ENCODE measurements at places on chromosomes 2 and 18. TPM values are rescaled to one million over a fixed set of nuclear protein-coding genes. Genes with fewer than 3 reads are reported as not detected.

PROM2 gene
- total RNA-seq, result 0.91 TPM

CXCR4 gene
- total RNA-seq, result 360 TPM

- ATAC-seq, result no peak
- H3K36me3 ChIP-seq, result no peaks in the 10 kb centered on the region
- peaks cover 6% of the 10 kb centered on the region for H3K27me3 ChIP-seq
- H3K4me3 ChIP-seq, result no peak overlapping the region
Observed at GRCh38 chr2:166081131-166081632, 46.6 kb downstream of the SCN1A start.

COQ10B gene
- 15.8 TPM for total RNA-seq

SLC30A3 gene
- total RNA-seq, result not detected

DNA sequence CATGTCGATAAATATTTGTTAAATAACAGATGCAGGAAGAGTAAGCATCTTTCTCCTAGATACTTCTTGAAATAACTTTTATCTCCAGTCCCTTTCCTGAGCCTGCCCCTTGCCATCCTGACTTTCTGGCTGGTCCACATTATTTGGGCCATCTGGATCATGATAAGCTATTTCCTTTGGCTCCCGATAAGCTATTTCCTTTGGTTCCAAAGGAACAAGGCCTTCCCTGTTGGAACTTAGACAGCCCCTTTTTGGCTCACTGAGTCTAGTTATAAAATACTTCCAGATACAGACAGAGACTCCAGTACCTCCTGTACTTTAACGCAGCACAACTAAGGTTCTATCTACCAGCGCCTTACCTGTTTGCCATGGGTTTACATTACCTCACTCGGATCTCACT is 205.3 kb upstream of the CCDC150 start:
- peaks cover 18% of the 10 kb centered on the region for H3K27me3 ChIP-seq
- H3K27ac ChIP-seq, result no peak overlapping the region
- H3K4me1 ChIP-seq, result no peaks in the 10 kb centered on the region
- no peak overlapping the region for H3K4me3 ChIP-seq
- no peaks in the 10 kb centered on the region for H3K36me3 ChIP-seq
- ATAC-seq, result no peak

DNA sequence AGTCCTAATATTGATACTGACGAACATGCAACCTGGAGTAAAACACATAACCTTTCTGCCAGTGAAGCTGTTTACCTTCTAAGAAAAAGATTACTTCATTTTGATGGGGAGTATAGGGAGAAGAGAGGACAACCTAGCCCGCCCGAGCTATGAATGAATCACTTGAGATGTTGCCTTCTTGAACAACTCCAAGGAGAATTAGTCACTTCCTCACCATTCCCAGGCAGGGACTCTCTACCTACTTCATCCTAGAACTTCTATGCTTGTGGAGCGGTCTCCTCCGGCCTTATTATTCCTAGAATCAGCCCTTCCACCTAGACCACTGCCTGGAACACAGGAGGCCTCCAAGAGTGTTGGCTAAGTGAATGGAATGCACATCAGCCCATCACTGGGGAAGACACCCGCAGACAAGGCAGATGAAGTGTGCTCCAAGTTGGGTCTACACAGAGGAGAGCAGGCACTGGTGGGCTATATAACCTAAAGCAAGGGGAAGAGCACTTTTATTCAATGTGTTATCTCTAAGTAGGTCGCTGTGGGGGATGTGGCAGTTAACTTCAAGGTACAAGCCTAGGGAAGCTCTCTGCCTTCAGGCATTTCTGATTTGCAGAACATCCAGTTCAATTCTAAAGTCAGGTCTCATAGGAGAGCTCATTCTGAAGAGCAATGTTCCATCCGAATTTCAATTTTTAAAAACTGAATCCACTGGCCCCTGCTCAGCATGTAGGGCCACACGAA is 57.4 kb downstream of the STK39 start:
- no peak overlapping the region for H3K4me3 ChIP-seq
- no peaks in the 10 kb centered on the region for H3K36me3 ChIP-seq
- H3K4me1 ChIP-seq, result peaks cover 39% of the 10 kb centered on the region
- H3K27ac ChIP-seq, result no peak overlapping the region

DNA sequence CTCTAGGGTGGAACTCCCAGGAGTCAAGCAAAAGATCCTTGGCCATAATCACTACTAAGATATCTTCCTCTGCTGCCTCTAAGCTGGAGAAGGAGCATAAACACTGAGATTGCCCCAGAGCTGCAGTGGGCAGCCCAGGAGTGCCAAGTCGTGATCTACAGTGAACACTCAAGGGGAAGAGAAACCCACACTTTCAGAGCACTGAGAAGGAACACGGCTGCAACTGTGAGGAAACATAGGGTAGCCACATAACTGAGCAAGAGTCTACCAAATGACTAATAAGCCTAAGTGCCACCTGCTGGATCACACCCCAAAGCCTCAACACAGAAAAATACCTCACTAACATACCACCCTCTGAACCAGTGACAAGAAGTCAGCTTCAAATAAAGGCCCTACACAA is 79.6 kb upstream of the RAB12 start:
- H3K27me3 ChIP-seq, result peaks cover 30% of the 10 kb centered on the region
- ATAC-seq, result no peak
- no peaks in the 10 kb centered on the region for H3K36me3 ChIP-seq
- no peaks in the 10 kb centered on the region for H3K4me1 ChIP-seq
- H3K4me3 ChIP-seq, result no peak overlapping the region
- H3K27ac ChIP-seq, result no peak overlapping the region

GRCh38 chr2:43484323-43484930 is 111.4 kb downstream of the THADA start:
- H3K4me1 ChIP-seq, result peaks cover 5% of the 10 kb centered on the region
- H3K4me3 ChIP-seq, result no peak overlapping the region
- no peak overlapping the region for H3K27ac ChIP-seq
- no peaks in the 10 kb centered on the region for H3K27me3 ChIP-seq

GRCh38 chr2:180653481-180653880 is 326.9 kb upstream of the UBE2E3 start:
- no peak for ATAC-seq
- H3K27ac ChIP-seq, result no peak overlapping the region
- no peaks in the 10 kb centered on the region for H3K4me1 ChIP-seq
- H3K36me3 ChIP-seq, result no peaks in the 10 kb centered on the region

- H3K4me3 ChIP-seq, result no peak overlapping the region
- no peaks in the 10 kb centered on the region for H3K27me3 ChIP-seq
- no peaks in the 10 kb centered on the region for H3K4me1 ChIP-seq
- H3K36me3 ChIP-seq, result no peaks in the 10 kb centered on the region
- no peak overlapping the region for H3K27ac ChIP-seq
Observed at GRCh38 chr2:115649731-115650130, 1207.3 kb downstream of the DPP10 start.

GRCh38 chr2:181992776-181993175 is 7.1 kb downstream of the PPP1R1C start:
- no peak overlapping the region for H3K27ac ChIP-seq
- ATAC-seq, result peak; percentile 39
- peaks cover 9% of the 10 kb centered on the region for H3K27me3 ChIP-seq
- no peaks in the 10 kb centered on the region for H3K36me3 ChIP-seq
- no peak overlapping the region for H3K4me3 ChIP-seq

DNA sequence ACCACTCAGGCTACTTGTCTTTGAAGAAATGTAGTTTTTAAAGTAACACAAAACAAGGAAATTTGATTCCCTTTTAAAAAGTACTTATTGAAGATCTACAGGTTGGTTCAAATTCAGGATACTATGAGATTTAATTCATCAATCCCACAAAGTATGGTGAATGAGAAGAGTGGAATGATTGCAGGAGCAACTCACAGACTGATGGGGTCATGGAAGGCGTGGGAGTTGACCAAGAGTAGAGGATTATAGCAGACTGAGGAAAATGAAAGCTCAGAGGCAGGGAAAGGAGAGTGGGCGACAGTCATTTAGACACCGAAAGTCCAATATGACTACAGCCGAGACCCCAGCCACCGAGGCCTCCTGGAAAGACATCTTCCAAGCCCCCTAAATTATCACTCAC is 12.5 kb upstream of the DAPL1 start:
- H3K27me3 ChIP-seq, result peaks cover 8% of the 10 kb centered on the region
- no peaks in the 10 kb centered on the region for H3K36me3 ChIP-seq
- no peaks in the 10 kb centered on the region for H3K4me1 ChIP-seq
- no peak overlapping the region for H3K4me3 ChIP-seq

GRCh38 chr2:111095434-111095833 is 25.3 kb upstream of the BCL2L11 start:
- H3K27me3 ChIP-seq, result peaks cover 28% of the 10 kb centered on the region
- peaks cover 11% of the 10 kb centered on the region for H3K4me1 ChIP-seq
- no peak for ATAC-seq
- H3K27ac ChIP-seq, result no peak overlapping the region
- no peak overlapping the region for H3K4me3 ChIP-seq

TRIM43 gene
- not detected for total RNA-seq

DNA sequence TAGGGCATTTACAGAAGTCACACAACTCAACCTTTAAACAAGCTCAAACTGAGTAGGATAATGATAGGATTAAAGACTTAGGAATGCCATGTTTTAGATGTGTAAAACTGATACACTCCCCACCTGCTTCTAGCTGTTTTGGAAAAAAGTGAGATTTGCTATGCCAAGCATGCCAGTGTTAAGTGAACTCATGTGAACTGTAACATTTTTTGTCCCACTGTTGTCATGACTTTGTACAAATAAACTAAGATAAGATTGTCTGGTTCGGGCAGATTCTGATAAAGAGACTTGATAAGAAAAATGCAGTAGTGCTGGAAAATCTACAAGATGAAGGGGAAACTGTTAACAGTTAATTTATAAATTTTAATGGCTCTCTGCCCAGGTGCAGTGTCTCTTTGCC is 66.5 kb downstream of the GLS start:
- peaks cover 10% of the 10 kb centered on the region for H3K4me1 ChIP-seq
- H3K27ac ChIP-seq, result no peak overlapping the region
- ATAC-seq, result no peak
- no peak overlapping the region for H3K4me3 ChIP-seq
- H3K27me3 ChIP-seq, result no peaks in the 10 kb centered on the region

GRCh38 chr2:23249348-23249747 is 135.6 kb upstream of the KLHL29 start:
- ATAC-seq, result no peak
- H3K4me3 ChIP-seq, result no peak overlapping the region
- H3K27me3 ChIP-seq, result peaks cover 14% of the 10 kb centered on the region
- no peaks in the 10 kb centered on the region for H3K4me1 ChIP-seq
- no peaks in the 10 kb centered on the region for H3K36me3 ChIP-seq
- no peak overlapping the region for H3K27ac ChIP-seq

KIF1A gene
- 0.37 TPM for total RNA-seq

TRAF3IP1 gene
- total RNA-seq, result 3.4 TPM

C2orf81 gene
- total RNA-seq, result 2.3 TPM

DNA sequence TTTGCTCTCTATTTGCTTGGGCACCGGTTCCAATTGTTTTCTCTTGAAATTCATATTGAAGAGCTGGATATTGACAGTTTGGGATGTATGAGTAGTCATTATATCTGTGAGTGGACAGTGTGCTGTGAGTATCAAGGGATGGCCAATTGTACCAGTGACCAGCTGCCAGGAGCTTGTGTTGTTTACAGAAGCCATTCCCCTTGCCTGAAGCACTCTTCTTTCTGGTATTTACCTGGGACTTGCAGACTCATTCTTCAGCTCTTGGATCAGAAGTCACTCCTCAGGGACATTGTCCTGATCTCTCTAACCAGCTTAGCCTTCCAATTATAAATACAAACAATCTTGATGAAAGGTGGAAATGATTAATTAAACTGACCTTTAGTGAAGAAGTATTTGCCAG is 438.3 kb upstream of the LRATD1 start:
- H3K27me3 ChIP-seq, result no peaks in the 10 kb centered on the region
- ATAC-seq, result no peak
- no peak overlapping the region for H3K27ac ChIP-seq
- no peaks in the 10 kb centered on the region for H3K36me3 ChIP-seq
- H3K4me3 ChIP-seq, result no peak overlapping the region

GRCh38 chr2:131016826-131017741 is 76.2 kb downstream of the FAM168B start:
- H3K4me1 ChIP-seq, result no peaks in the 10 kb centered on the region
- H3K27ac ChIP-seq, result no peak overlapping the region
- no peaks in the 10 kb centered on the region for H3K36me3 ChIP-seq
- H3K27me3 ChIP-seq, result peaks cover 16% of the 10 kb centered on the region
- no peak for ATAC-seq
- H3K4me3 ChIP-seq, result no peak overlapping the region

EHBP1 gene
- 21.5 TPM for total RNA-seq

CYTIP gene
- 591 TPM for total RNA-seq

REG3G gene
- not detected for total RNA-seq

DNA sequence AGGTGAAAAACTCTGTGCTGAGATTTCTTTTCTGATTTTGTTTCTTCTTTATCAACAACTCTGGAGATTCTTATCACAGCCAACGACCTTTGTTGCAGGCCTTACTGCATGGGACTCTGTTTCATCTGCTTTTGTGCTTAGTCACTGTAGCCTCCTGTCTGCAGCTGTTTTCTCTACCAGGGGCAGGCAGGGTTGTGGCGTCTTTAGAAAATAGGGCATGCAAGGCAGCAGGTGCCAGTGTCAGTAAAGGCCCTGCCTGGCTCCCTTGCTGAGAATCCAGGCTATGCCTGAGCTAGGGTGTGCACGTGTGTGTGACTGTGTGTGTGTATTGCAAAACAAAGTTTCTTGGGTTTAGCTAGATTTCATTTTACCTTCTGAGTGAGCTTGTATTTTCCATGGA is 14.6 kb upstream of the SLC9A2 start:
- ATAC-seq, result no peak
- H3K27ac ChIP-seq, result no peak overlapping the region
- H3K4me1 ChIP-seq, result no peaks in the 10 kb centered on the region
- H3K36me3 ChIP-seq, result no peaks in the 10 kb centered on the region
- peaks cover 23% of the 10 kb centered on the region for H3K27me3 ChIP-seq

DNA sequence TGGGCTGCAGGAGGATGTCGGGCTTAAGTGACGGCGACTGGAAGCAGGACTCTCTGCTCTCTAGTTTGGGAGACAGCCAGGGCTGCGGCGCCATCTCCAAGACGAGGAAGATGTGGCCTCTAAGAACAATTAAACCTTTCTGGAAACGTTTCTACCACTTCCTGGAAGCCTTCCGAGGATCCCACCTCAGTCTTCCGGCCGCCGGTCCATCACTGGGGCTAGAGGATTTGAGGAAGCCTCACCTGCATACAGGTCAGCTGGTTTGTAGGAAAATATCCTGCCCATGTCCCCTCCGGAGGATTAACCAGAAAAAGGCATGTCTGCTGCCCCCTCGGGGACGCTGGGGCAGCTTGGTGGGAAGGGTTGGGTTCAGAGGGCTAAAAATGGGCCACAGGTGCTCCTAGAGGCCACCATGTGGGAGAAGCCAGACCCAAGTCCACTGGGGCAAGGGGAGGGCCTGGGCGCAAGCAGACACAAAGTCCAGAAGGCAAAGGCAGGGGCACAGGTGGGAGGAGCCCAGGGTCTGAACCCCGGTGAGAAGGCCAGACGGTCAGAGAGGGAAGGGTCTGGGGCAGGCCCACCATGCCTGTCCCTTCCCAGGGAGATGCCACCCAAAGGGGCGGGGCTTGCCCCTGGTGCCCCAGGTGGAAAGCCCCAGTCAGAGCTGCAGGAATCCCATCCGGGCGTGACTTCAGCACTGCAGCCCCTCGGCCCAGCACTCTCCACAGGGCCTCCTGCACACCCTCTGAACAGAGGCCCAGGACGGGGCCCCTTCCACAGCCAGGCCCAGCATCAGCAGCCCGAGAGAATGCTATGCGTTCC is 82.2 kb upstream of the ID2 start:
- ATAC-seq, result no peak
- no peaks in the 10 kb centered on the region for H3K36me3 ChIP-seq
- H3K4me3 ChIP-seq, result no peak overlapping the region
